Stimulated activated CD8-positive, alpha-beta memory T cell treated with anti-CD3 and anti-CD28 coated beads, Interleukin-4, amount 100 ng/mL, for 1 hour (primary cell): ENCODE measurements at places on chromosomes 6 and 20.

DNA sequence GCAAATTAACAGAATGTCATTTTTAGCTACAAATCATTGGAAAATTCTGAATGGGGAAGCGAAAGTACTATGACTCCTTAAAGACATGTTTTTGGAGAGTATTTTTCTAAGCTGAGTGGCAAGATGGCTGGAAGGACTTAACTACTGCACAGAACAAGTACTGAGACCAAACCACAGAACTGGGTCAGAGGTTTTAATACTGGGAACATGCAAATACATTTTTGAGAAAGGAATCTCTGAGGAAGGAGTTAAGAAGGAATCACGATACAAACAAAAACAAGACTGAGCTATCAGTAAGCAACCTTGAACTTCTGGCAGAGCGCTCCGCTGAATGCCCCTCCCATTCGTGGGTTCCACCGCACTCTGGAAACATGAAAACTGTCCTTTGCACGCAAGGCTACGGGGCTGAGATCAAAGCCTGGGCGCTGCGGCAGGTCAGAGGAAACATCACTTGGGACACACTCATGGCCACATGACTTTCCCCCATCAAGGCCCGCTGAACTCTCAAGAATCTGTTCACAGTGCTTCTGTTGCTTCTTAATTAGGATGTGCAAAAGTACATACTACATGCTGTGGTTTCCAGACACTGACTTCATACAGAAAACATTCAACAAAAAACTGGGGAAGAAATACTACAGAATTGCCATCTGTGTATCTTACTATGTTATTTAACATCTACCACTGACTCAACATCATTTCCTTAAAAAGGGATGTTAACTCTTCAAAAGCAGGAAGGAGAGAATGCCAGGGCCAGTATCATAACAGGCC lies 27.8 kb downstream of the SLC23A2 start:
- no peak for DNase-seq

DNA sequence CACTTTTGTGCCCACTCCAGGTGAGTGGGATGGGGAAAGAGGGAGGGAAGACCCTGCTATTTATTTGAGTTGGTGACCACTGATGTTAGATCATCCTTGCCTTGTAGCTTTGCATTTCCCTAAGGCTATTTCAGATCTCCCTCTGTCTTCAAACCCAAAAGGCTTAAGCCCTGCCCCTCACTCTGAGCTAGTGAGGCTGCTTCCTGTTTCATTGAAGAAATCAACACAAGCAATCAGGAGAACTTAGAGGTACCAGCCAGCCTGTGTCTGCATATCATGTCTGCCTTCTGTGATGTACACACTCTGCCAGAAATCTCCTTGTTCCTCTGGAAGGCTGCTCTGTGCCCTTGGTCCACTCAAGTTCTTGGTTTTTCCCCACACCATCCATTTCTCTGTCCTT lies 135.3 kb downstream of the ARID1B start:
- DNase-seq, result no peak

DNA sequence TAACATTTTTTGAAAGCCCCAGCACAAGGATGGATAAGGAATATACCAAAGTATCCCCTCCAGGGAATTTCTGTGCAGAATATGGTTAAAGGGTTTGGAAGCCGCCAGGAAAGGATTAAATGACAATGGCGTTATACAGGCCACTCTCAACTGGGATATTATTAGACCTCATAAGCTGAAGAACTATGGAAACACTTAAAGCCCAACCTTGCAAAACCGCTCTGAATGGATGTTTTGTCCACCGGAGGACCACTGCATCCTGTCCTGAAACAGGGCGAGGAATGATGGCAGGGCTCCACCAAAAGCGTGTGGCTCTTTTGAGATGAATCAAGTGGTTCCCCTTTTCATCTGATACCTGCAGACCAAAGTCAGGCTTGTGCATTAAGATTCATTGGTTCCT lies 32.4 kb downstream of the NFATC2 start:
- no peak for DNase-seq

GRCh38 chr6:51462896-51463295 lies 624.5 kb downstream of the PKHD1 start:
- no peak for DNase-seq

DNA sequence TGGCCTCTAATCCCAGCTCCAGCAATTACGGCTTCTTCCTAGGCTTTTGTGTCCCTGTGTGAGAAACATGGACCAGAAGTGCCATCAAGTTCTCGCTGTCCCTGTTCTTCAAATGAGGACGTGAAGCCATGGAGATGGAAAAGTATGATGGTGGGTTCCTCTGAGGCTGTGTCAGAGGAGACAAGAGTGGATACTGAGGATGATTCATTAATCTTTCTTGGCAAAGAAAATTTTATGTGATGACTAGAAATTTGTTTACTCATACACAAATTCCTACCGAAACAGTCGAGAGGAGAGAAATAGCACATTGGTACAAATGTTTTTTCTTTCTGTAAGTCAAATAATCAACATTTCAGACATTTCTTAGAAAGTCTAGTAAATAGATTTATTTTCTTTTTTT lies 35.0 kb upstream of the PNRC1 start:
- DNase-seq, result no peak

DNA sequence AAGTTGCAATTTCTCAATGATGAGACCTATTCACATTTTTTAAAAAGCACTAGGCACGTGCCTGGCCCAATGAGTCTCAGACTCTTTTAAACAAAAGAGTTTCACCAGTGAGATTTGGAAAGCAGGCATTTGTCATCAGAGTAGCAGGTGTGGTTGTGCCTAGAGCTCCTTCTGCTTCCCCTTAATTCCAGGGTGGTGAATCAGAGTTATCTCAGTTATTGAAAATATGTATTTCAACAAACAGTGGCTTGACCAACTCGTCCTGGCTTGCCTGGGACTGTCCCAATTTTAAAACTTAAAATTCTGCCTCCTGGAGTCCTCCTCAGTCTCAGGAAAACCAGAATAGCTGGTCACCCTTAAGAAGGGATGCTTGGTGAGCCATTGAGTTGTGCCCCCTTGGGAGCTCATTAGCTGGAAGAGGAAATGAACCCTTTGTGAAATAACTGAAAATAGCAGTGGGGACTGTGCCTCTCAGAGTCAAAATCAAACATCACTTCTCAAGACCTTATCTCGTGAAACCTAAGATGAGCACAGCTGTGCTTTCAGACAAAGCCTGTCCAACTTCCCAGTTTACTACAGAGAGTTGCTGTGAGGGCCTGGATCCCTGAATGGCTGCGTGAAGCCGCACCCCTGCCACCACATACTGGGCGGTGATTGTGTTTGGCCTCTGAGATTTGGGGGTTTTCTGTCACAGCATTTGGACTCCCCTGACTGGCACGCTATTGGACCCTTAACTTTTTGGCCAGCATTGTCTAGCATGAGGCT lies 116.3 kb downstream of the ANKRD60 start:
- DNase-seq, result no peak

GRCh38 chr6:110728501-110728900 lies 86.8 kb downstream of the CDK19 start:
- DNase-seq, result no peak
